Activated CD8-positive, alpha-beta memory T cell treated with anti-CD3 and anti-CD28 coated beads, Interleukin-2, amount 10 ng/mL, durations not matched to agents 7 days and 5 days (primary cell): ENCODE measurements at places on chromosomes 16 and 17.

GRCh38 chr16:908526-909155 is 62.1 kb downstream of the LMF1 start:
- DNase-seq = no peak

DNA sequence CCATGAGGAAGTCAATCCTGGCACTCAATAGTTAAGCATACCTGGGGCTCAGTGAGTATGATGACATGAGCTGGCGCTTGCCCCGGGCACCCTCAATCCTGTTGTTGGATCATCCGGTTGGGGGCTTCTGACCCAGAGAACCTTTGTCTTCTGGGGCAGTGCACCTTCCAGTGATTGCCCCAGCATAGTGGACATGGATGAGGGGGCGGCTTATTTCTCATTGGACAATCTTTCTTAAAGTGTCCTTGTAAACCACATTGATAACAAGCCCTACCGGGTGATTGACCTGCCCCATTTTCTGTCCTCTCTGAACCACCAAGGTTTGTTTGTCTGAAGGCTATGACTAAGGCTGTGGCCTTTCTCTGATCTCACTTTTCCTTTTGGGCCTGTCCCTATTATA is 18.2 kb downstream of the IGSF6 start:
- DNase-seq = no peak

DNA sequence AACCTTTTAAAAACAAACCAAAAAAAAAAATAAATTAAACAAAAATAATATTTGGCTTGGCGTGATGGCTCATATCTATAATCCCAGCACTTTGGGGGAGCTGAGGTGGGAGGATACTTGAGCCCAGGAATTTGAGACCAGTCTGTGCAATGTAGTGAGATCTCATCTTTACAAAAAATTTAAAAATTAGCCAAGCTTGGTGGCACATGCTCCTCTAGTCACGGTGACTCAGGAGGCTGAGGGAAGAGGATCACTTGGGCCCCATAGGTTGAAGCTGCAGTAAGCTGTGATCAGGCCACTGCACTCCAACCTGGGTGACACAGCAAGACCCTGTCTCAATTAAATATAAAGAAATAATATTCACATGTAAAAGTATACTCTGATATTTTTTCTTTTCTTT is 12.2 kb downstream of the GNGT2 start:
- no peak for DNase-seq

DNA sequence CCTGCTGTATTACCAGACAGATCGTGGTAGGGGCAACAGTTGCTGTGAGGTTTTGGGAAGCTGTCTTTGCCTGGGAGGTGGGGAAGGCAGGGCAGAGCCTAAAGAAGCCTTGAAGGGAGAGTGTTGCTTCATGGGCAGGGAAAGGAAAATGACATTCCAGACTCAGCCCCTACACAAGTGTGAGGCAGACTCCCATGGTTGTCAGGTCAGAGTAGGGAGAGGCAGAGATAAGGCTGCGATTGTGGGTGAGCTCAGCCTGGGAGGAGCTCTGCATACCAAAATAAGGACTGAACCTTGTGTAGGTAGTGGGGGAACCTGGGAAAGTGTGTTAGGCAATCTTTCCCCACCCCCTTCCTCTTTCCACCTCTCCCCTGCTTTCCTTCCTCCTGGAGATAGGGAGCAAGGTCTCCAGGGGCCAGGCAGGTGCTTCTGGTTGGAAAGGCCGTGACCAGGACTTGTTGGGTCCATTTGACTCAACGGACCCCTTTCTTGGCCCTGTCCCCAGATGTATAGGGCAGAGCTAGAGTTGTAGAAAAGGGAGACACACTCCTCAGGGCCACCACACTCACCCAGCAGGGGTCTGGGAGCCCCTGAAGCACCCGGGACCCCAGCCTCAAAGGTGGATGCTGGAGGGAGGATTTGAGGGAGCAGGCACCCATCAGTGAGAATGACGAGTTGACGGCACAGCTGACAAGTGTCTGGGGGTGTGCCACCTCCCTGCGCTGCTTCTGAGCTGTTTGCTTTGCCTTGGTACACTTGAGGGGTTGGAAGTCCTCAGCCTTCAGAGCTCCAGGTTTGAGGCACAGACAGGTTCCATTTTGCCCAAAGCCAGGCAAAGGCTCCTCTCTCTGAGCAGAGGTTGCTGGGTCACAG is 18.5 kb upstream of the TOB1 start:
- no peak for DNase-seq

GRCh38 chr17:42317266-42317845 is 29.1 kb downstream of the STAT5A start:
- no peak for DNase-seq

GRCh38 chr16:22035153-22035552 is 27.2 kb downstream of the MOSMO start:
- DNase-seq = no peak
